Muscle of leg (tissue), 16 donors: ENCODE measurements at places on chromosomes 1 and 21. TPM values are rescaled to one million over a fixed set of nuclear protein-coding genes. Genes with fewer than 3 reads are reported as not detected.

Gene MPL
- 0.09 TPM for total RNA-seq

Gene UTP11
- 89.6 TPM for total RNA-seq

Gene CFAP107
- 0.62 TPM for total RNA-seq

Gene PRAMEF8
- total RNA-seq, result not detected

Gene KRTAP12-2
- not detected for total RNA-seq

Gene CD34
- total RNA-seq, result 62.2 TPM

Gene ATF3
- total RNA-seq, result 16.4 TPM

Gene USH2A
- 0.40 TPM for total RNA-seq
